ENCODE measurements at places on chromosomes 3 and 15.

GRCh38 chr3:141471160-141471559 is 15.7 kb upstream of the RASA2 start:
- no peak for DNase-seq

GRCh38 chr15:70323111-70323851 is 225.6 kb upstream of the TLE3 start:
- DNase-seq, result no peak

DNA sequence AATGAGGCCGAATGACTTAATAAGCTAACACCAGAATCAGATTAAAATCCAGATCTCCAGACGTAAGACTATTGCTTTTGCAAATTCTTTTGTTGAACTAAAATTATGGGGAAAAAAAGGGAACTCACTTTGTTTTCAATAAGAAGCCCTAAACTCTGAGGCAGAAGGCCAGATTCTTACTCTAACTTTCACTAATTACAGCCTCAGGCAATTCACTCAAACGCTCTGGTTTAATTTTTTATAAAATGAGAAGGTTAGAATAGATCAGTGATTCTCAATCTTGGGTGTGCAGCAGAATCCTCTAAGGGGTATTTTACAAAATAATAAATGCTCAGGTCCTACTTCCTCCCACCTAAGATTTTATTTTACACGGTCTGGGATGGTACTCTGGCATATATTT is 38.1 kb downstream of the C3orf70 start:
- no peak for DNase-seq

DNA sequence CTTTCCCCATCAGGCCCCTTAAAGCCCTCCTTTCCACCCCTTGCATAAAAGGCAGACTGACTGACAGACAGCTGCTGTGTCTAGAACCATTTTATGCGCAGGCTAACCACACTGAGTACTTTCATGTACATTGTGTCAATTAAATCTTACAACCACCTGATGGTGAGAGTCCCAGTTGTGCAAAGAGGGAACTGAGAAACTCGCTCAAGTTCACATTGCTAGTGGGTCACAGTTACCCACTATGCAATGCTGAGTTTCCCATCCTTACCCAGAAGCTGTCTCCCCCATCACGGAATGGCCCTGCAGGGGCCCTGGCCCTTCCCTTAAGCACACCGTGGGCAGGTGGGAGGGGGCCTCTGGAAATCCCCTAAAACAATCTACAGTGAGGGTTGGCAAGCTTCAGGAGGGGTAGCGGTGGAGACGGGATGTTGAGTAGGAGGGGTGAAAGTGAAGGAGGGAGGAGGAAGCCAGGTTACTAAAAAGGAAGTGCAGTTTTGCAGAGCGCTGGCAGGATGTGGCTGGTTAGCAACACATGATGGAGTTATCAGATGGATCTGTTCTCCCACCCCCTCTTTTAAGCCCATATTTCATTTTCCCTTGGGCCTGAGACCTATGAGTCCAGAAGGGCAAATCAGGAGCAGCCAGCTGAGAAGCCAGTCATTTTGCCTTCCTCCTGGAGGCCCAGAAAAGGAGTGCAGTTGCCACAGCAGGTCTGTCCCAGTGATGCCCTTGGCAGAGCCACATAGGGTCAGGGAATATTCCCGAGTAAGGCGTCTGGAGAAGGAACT is 30.0 kb downstream of the STARD5 start:
- no peak for DNase-seq

GRCh38 chr3:27556887-27557286 is 72.7 kb upstream of the SLC4A7 start:
- no peak for DNase-seq

DNA sequence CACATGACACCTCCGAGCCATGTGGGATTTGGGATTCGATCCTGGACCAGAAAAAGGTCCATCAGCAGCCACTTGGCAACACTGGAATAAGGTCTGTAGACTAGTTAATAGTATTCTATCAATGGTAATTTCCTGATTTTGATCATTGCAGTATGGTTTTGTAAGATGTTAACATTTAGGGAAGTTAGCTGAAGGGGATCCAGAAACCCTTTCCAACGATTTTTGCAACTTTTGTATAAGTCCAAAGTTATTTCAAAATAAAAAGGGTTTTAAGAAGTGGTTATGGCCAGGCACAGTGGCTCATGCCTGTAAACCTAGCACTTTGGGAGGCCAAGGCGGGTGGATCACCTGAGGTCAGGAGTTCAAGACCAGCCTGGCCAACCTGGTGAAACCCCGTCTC is 10.2 kb downstream of the BDH1 start:
- no peak for DNase-seq

GRCh38 chr3:71258116-71258515 is 325.4 kb downstream of the FOXP1 start:
- no peak for DNase-seq

DNA sequence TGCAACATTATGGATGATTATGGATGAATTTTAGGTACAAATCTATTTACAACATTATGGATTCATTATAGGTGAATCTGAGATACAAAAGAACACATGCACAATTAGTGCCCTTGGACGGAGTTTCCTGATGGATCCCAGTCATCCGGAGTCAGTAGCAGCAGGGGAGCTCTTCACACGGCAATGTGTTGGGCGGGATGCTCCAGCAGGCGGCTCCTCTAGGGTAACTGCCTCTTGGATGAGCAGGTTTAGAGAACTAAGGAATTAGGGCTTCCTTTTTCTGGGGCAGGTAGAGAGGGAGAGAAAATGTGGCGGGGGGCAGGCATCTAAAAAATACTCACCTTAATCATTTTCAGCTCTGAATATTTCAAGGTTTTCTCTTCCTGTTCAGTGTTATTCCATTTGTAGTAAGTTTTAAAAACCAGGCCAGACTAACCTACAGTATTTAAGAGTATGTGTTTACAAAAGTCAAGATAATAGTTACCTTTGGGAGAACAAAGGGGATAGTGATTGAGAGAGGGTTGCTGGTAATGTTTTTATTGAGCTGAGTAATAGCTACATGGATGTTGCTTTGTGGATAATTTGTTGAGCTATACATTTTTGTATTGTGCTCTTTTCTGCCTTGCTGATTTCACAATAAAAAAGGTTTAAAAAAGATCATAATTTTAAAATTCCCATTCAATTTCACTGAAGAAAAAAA is 27.4 kb upstream of the GOLM2 start:
- DNase-seq, result no peak

DNA sequence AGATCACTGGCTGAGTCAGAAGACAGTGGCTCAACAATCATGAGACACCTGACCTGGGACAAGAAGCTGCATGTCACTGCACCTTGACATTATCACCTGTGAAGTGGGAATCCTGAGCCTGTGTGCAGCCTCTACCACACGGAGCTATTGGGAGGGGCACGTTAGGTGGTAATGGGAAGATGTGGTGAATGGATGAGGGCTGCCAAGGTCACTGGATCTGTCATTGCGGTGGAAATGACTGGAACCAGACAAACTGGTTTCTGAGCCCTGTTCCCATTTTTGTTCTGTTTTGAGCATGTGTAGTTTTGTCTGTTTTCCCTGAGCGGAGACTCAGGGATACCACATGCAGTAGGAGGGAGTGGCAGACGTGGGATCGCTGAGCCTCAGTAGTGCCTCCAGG is 235.5 kb downstream of the OPA1 start:
- DNase-seq, result no peak

GRCh38 chr3:84772841-84773240 is 185.9 kb upstream of the CADM2 start:
- no peak for DNase-seq

GRCh38 chr3:42711491-42712343 is 9.1 kb upstream of the HHATL start:
- no peak for DNase-seq

DNA sequence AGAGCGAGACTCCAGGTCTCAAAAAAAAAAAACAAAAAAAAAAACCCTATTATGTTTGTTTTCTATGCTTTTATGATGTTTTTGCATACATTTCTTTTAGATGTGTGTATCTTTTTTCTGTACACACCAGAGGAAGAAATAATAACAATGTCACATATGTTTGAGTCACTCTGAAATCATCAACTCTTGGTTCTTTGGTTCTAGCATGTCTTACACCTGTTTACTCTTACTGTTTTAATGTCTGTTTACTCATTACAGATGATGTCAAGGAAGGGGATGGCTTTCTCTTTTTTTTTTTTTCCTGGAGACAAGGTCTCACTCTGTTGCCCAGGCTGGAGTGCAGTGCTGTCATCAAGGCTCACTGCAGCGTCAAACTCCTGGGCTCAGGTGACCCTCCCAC is 24.1 kb downstream of the RHOA start:
- no peak for DNase-seq

DNA sequence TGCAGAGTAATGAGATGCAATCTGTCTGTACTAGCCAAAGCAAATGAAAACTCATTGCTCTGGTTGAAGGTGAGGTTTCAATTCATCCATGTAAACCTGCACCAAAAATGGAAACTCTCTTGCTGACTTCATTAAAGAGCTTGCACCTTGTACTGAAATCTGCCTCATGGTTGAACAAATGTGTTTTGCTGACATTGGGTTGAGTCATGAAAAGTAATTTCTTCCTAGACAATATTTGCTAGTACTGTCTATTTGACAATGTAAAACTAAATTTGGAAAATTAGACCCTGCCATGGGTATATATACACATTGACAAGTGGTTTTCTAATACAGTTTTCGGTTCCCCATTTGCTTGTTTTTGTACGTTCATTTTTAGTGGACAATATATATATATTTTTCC is 33.3 kb downstream of the RYR3 start:
- DNase-seq, result no peak

DNA sequence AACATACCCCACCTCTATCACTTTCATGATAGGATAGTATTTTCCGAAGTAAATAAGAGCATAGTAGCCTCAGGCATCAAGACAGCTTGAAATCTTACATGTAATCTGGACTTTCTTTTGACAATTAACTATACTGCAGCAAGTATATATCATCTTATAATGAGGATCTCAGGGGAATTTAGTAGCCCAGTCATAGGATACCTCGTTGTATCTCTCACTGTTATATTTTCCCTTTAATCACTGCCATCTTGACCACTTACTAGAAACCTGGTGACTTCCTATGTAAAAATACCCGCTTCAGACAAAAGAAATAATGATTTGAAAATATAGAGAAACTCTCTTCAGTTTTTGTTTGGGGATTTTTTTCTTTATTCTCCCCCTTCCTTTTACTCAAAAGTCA is 88.2 kb downstream of the SERPINI1 start:
- no peak for DNase-seq

DNA sequence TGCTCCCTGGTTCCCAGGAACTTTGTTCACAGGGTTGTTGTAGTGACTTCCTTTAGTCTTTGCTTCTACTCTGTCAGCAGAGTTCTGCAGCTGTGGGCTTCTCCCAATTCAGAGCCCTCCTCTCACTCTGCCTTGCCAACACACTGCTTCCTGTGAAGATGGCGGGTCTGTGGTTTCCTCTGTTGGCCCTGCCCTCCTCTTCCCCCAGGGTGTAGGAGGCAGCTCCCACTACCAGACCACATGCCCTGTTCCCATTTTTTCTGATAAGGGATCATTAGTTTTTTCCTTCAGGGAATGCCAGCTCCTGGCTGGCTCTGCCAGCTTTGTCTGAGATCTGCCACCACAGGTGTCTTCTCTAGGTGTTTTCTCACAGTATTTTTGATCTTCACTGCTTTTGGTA is 12.7 kb downstream of the SPSB4 start:
- no peak for DNase-seq

DNA sequence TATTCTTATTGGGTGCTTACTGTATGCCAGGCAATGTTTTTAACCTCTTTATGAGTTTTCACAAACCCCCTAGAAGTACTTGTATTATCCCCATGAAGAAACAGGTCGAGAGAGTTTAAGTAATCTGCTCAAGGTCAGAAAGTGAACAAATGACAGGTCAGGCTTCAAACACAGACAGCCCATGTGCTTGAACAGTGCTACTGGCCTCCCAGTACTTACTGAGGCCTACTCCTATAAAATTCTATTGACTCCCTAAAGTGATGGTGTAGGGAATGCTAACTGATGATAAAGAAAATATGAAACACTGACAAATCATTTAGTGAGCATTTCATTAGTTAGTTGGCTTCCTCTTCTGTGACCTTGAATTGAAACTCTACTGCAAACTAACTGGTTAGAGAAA is 4.2 kb upstream of the CNBP start:
- no peak for DNase-seq

- DNase-seq, result no peak
These were observed 26.4 kb downstream of the ACAA1 start for GRCh38 chr3:38110314-38111050.

DNA sequence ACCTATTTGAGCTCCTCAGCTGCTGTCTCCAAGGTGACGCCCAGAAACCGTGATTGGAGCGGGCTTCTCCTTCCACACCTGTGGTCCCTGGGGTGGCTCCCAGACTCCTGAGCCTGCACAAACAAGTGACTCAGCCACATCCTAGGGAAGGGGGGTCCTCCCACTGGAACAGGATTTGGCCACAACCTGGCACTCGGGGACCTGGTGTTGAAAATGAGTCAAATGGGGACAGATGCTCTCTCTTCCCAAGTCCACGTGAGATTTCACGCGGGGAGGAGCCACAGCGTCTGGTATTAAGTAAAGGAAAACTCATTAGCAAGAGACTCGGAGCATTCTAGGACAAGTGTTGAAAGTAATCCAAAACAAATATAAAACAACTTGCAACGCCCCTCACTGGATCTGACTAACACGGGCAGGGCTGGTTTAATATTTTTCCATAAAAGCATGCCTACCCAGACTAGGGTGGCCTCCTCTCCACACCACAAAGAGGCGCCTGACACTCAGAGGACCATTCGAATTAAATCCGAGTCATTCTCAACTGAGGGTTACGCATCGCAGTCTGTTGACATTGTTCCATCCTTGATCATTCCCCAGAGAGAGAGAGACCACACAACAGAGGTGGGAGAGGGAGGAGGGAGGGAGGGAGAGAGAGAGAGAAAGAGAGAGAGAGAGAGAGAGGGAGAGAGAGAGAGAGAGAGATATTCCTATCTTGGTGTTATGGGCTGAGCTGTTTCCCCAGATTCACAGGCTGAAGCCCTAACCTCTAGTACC is 74.4 kb downstream of the MGLL start:
- DNase-seq, result no peak

DNA sequence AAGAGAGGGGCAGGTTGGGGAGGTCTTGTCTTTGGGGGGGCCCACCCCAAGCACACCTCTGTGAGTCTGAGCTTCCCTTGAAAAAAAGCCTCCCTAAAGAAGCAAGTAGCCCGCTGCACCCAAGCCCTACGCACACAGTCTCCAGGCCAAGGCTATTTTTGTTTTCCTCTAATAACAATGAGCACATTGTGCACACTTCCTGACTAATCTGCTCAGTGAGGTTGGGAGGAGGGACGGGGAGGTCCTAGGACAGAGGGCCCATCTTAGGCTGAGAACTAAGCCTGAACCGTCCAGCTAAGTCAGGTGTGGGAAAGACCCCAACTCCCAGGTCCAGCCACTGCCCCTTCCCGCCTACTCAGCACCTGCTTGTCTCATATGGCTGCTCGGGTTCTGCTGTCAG is 87.2 kb downstream of the HMG20A start:
- DNase-seq, result no peak
